ENCODE measurements at places on chromosomes 16 and 17. TPM values are rescaled to one million over a fixed set of nuclear protein-coding genes. Genes with fewer than 3 reads are reported as not detected.

- DNase-seq, result no peak
These were observed 18.4 kb downstream of the HS3ST6 start for GRCh38 chr16:1899641-1900451.

DNA sequence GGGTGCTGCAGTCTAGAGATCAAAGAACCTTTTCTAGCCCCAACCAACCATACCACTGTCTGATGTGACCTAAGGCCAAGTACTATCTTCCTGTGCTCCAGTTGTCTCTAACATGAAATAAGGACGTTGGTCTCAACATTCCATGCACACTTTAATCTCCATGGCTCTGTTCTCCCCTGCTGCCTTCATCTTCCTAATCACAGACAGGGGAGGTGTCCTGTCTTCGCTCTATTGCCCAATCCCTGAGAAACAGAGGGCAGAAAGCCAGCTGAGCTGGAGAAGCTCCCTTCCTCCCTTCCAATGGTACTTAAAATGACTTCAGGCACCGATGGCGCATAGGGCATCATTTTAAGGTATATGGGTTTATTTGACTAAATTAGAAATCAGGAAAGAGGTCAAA lies 148.9 kb upstream of the GNAO1 start:
- no peak for DNase-seq

Gene RAMP2
- 29.7 TPM for total RNA-seq

Gene OTOA
- total RNA-seq, result not detected

Gene TNS4
- 0.09 TPM for total RNA-seq
